ENCODE measurements at places on chromosomes 12 and 14. TPM values are rescaled to one million over a fixed set of nuclear protein-coding genes. Genes with fewer than 3 reads are reported as not detected.

Gene CLECL1
- total RNA-seq = not detected

Gene ITGA7
- 7.9 TPM for total RNA-seq

Gene SYNDIG1L
- not detected for total RNA-seq

Gene SELPLG
- 0.42 TPM for total RNA-seq

Gene EGLN3
- total RNA-seq = 30.1 TPM

GRCh38 chr12:97716356-97716755, 253.8 kb downstream of the RMST start:
- no peak for DNase-seq

- no peak for DNase-seq
Measured at GRCh38 chr14:23492618-23493272, 23.2 kb downstream of the NGDN start.

DNA sequence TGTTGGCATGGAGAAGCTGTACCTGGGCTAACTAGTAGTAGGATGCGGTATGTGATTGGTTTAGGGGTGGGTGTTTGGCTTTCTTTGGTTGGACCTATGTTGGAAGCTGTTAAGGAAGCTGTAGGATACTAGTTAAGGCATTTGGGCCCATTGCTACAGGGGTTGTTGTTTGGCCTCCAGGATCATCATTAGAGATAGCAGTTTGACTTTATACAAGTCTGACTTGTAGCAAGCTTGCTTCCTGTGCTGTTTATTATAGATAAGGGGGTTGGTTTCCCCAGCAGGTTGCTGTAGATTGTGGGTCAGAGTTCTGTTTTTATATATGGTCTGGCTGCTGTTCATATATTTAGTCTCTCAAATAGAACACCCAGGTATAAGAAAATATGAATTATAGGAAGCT, 1.4 kb upstream of the PRIM1 start:
- no peak for DNase-seq

- DNase-seq = no peak
Measured at GRCh38 chr14:56379956-56380355, 199.6 kb upstream of the TMEM260 start.

DNA sequence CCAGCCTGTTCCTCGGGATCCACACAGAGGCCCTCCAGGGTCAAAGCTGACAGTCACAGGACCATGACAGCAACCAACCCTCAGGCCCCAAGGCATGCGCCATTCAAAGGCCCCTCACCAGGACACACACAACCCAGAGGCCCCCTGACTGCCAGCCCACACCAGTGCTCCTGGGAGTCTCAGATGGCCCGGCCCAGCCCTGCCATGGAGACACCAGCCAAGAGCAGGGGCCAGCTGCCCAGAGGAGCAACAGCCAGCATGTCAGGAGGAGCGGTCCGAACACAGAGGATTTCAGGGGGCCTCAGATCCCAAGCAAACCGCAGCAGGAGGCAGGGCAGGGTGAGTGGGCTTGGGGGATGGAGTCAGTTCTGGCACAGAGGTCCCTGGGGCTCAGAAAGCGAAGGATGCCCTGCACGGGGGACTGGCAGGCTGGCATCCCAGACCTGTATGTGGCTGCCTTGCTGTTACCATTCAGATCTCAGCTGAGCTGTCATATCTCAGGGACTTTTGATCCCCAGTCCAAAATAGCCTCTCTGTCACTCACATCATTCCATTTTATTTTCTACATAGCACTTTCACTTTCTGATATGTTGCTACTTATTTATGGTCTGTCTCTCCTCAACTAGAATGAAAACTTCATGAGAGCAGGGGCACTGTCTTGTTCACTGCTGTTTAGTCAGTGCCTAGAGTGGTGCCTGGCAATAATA, 4.8 kb downstream of the TMEM229B start:
- no peak for DNase-seq

DNA sequence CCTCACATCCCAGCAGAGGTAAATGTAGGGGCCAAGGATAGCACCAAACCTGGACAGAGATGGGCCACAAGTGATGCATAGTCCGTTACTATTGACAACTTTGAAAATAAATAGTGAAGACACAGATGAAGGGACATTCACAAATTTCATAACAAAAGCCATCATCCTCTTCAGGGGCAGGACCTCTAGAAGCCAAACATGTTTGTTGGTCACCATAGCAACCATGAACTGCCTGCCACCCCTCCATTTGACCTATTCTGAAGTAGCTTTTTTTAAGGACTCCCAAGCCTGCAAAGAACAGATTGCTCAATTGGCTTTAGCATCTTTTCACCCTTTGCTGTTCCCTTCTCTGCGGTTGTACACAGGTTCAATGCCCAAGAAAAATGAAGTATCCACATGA, 35.7 kb upstream of the MDM1 start:
- DNase-seq = peak; percentile 30

DNA sequence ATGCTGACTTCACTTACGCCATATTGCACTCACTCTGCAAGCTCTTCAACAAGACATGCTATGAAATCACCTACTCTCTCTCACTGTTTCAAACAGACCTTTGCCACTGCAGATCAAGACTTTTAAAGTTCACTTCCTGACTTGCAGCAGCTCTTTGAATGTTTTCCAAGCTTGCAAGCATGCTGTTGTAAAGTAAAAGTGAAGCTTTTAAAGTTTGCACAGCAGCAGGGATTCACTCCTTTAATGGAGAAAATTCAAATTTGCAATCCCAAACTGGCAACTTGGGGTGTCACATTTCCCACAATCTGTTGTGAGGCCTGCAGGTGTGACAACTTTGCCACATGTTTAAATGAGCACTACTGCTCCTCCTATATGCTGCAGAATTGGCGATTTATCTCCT, 270.9 kb downstream of the ALX1 start:
- DNase-seq = no peak

- DNase-seq = no peak
Measured at GRCh38 chr14:103356024-103356682, 22.1 kb downstream of the EIF5 start.

DNA sequence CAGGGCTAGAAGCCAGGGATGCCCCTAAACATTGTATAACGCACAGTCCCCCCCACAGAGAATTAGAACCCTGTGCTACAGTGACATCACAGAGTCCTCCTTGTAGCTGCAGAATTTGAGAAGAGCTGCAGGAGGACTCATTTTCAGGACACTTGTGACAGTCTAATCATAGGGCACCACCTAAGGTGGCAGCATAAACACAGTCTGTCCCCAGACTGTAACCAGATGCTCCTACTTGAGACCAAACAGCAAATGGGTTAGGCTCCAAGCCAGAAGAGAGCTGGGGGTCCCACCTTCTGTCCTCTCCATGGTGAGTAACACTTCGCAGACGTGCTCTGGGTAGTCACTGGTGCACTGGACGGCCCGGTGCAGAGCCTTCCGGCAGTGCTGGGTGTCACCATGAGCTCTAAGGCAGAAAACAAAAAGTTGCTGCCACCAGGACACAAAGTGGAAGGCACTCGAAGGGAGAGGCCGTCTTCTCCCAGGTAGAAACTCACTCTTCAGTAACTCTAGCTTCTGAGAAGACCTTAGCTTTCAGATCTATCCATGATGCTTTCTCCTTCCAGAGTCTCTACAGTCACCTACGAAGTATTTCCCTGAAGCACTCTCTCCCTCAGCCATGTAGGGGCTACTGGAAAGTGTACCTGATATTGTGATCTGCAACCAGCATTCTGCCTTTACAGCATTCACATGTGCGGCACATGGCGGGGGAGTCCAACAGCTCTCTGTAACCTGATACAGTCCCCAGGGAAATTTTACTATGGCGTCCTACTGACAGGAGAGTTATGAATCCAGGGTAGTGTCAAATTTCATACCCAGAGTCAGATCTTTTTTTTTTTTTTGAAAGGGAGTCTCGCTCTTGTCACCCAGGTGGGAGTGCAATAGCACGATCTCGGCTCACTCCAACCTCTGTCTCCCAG, 17.1 kb downstream of the FICD start:
- no peak for DNase-seq

DNA sequence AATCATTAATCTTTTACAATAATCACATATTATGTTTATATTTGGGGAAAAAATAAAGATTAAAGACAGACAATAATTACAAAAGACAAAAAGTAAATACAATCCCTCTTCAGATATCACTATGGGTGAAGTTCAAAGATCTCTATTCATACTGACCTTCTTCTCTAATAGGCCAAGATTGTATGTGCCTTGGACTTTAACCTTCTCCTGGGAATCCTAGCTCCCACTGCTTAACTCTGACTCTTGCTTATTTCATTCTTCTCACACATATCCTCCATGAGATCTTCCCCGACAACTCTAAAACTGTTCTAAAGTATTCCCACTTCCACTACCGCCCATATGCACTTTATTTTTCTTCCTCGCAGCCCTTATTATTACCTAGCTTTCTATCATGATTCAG, 83.8 kb downstream of the EEA1 start:
- DNase-seq = no peak

- DNase-seq = no peak
Measured at GRCh38 chr12:98401427-98401826, 114.0 kb upstream of the TMPO start.

DNA sequence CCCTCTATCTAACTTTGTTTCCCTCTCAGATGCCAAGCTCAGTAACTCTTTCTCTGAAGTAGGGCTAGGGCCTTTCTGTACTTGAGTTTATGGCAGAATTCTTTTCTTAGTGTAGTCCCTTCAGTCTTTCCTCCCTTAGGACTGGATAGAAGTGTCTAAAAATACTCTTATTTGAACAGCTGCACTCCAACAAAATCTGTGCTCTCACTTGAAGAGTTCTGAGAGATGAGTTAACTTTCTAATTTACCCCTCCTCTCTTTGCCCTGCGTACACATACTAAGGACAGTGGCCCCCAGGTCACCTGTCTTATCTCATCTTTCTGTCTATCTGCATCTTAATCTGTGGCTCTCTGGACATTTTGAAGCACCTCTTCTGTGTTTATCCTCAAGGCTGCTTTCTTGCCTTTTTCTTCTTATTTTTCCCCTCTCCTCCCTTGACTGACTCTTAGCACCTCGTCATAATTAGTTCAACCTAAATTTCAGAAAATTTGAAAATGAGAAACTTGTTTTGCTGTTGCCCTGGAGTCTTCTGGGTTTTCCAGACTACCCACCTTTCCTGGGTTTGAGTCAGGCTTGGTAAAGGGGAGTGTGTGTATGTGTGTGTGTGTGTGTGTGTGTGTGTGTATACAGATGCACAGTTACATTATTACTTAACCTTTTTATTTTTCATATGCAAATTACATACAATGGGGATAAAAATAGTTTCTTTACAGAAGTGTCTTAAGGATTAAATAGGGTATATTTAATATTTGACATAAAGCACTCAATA, 23.9 kb downstream of the NCKAP1L start:
- no peak for DNase-seq

GRCh38 chr14:96056509-96057422, 17.6 kb downstream of the C14orf132 start:
- DNase-seq = no peak

- peak; percentile 15 for DNase-seq
Measured at GRCh38 chr12:130334937-130335336, 2.8 kb upstream of the PIWIL1 start.

DNA sequence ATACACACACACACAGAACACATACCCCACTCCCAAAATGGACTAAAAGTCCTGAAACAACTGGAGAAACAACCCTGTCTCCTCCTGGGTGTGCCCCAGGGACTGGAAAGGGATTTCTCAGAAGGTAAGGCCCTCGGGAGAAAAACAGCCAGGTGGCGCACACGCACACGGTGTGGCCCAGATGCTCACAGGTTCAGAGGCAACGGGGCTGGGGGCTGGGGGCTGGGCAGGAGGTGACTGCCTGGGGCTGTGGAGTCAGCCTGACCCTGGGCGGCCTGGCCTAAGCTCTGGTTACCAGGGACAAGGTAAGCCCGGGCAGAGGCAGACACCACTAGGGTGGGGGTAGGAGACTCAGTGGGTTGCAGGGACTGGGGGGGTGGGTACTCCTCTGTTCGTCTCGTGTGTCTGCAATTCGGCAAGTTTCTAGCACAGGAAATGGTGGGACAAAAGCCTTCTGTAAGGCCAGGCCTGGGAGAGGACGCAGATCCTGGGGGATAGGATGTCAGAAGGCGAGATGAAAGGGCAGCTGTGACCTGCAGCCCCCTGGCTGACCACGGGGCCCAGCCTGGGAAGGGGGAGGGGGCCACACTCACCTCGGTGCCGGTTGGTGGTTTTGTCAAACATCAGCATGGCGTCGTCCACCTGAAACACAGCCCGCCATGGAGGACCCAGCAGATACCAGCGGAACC, 10.4 kb downstream of the MSI1 start:
- DNase-seq = no peak

DNA sequence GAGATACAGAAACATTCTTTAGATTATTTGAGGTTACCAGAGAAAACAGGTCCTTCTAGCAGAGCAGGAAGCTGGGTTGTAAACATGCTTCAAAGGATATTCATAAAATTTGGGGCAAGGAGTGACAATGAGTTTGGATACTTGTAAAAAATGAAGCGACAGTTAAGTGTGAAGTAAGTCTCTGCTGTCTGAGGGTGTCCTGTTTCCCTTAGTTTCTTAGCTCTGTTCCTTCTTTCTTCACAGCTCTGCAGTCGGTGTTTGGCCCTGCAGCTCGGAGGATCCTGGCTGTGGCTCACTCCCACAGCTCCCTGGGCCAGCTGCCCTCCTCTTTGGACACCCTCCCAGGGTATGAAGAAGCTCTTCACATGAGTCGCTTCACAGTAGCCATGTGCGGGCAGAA, 10.8 kb downstream of the TMEM52B start:
- DNase-seq = peak; percentile 44

DNA sequence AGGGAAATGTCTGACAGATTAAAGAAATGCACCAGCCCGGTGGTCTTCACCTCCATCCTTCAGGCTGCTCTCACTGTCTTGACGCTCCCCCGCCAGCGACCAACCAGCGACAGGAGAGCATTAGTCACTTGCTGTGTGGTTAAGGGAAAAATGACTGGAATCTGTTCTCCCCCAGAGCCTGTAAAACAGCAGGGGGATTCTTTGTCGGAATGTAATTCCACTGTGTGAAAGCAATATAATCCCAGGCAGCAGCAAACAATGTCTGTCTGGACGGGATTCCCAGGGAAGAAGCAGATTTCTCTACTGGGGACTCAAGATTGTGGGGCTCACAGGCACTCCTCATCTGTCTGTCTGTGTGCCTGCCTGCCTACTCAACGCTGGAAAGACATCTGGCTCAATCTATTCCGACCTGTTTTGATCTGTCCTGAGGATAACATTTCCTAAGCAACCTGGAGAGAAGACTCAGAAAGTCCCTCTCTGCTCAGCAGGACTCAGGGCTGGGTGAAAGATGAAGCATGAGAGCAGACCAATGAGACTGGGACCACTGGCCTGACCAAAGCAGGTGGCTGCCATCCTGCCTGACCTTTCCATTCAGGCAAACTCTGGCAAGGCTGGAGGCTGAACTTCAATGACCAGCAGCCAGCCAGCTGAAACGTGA, 54.6 kb downstream of the NUAK1 start:
- DNase-seq = peak; percentile 90

DNA sequence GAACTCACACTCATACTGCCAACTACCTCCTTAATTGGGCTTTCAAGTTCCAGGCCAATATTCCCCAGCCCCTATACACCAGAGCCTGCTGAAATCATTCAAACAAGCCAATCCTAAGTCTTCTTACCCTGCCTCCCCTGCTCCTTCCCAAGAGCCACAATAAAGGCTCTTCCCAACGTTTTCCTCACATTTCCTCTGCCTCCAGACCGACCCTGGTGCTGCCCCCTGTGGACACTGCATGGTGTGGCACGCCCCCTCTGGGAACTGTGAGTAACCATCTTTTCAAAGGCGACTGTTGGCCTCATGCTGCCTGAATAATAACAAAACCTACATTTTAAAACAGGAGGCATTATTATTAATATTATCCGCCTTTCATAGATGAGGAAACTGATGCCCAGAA, 111.6 kb upstream of the NOS1 start:
- DNase-seq = no peak

- DNase-seq = no peak
Measured at GRCh38 chr14:69131176-69131575, 21.7 kb downstream of the DCAF5 start.

Measured in M059J (cell line).